ENCODE measurements at places on chromosomes 11 and 22.
A peak's percentile ranks its signal among the peaks of the same experiment; 100 is the strongest.

GRCh38 chr22:18154821-18155390, 4.9 kb downstream of the USP18 start:
- no peak for DNase-seq

GRCh38 chr11:57237204-57237681, at the start of gene APLNR:
Gene APLNR, minus strand, starts transcription at chr11:57237250. Its CDS starts 246 bp downstream, at chr11:57237004.
- DNase-seq, result peak; percentile 14

- DNase-seq, result no peak
Measured at GRCh38 chr11:58609723-58610122, 12.7 kb upstream of the CNTF start.

- no peak for DNase-seq
Measured at GRCh38 chr11:59833602-59834001, 11.7 kb downstream of the CBLIF start.

DNA sequence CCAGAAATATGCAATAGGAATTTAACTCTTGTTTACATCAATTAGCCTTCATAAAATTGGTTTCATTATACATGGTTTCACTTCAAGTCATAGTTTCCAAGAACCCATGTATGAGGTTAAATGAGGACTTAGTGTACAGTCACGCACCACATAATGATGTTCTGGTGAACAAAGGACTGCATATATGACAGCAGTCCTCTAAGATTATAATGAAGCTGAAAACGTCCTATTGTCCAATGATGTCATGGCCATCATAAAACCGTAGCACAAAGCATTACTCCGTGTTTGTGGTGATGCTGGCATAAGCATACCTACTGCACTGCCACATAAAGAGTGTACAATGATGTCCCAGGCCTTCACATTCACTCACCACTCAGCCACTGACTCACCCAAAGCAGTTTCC, 31.1 kb downstream of the SMCO4 start:
- DNase-seq, result no peak

- DNase-seq, result no peak
Measured at GRCh38 chr11:130908770-130909625, 7.3 kb downstream of the SNX19 start.

DNA sequence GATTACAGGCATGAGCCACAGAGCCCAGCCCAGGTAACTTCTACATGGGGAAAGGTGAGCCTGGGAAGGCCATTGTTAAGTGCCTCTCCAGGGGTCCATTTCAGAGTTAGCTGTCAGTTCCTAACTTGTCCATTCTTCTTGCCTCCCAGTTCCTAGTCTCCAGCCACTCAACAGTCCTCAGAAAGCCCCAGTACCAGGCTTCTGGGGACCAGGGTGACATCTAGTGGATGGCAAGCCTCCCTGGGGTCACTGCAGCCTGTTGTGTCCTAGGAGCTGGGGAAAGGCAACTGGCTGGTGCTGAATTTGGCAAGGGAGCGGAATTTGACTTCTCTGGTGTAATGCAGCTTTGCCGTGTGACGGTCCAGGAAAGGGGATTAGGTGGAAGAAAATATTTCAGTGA, 2.1 kb downstream of the LGALS12 start:
- DNase-seq, result peak; percentile 44

GRCh38 chr11:120078397-120078796, 59.5 kb downstream of the TRIM29 start:
- DNase-seq, result no peak

- DNase-seq, result no peak
Measured at GRCh38 chr11:3129591-3130268, 35.4 kb downstream of the OSBPL5 start.

- DNase-seq, result no peak
Measured at GRCh38 chr22:20567993-20568417, 60.6 kb downstream of the MED15 start.

DNA sequence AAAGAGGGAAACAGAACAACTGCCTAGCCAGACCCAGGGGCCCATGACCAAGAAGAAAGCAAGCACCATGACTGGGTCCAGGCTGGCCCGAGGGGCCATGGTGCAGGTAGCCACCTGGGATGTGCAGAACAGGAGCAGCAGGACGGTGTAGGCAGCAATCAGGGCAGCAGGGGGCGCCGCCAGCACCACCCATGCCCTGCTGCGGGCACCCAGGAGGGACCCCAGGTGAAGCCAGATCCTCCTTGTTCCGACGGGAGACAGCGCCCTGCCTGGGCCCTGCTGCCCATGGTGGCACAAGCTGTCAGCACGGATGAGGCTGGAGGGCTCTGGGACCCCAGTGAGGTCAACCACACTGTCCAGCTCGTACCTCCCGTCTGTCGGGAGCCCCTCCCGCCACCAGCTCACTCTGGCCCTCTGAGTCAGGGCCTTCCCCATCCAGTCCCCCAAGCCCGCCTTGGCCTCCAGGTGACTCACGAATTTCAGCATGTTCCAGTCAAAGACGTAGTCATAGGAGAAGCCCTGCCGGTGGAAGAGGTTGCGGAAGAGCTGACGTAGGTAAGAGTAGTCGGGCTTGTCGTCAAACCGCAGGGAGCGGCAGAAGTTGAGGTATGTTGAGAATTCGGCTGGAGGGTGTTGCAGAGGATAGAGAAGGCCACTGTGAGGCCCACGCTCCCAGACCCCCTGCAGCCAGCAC, 18.8 kb downstream of the CSNK1E start:
- DNase-seq, result no peak

DNA sequence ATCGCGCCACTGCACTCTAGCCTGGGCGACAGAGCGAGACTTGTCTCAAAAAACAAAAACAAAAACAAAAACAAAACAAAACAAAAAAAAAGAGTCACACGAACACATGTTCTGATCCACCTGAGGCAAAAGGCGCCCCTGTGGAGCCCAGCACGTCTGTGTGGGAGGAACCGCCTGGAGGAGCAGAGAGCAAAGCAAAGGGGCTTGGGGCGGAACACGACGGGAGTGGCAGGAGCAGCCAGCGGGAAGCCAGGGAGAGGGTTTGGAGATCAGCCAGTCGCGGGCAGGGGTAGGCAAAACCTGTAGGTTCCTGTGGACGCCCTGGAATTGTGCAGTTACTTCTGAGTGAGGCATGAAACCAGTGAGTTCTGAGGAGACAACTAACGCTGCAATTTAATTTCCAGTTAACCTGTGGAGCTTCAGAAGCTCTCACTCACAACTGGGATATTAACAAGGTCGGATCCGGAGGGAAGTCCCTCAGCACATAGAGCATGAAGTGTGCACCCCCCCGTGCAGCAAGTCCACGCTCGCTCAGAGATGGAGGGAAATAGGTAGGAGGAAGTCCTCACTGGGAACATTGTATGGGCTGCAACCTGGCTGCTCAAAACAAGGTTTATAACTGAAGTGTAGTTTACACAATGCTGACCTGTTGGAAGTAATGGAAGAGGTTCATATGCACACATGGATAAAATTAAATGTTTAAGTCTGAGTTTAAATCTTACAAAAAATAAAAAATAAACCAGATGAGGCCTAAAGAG, 13.2 kb upstream of the USP18 start:
- no peak for DNase-seq

Measured in H4 (cell line).